ENCODE measurements at places on chromosomes 1 and 21.

DNA sequence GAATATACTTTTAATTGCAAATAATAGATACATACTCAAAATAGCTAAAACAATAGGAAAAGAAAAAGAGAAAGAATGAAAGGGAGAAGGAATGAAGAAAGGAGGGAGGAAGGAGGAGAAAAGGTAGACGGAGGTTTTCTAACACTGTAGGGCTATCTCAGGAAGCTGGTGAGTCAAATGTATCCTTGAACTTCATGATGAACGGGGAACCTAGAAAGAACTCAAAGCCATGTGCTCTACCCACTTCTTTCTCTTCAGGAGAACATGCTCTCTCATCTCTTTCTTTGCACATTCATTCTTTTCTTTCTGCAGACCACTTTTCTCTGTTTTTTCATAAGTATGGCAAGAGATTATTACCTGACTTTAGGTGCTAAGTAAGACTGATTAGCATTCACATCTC is 37.3 kb upstream of the ZNF644 start:
- DNase-seq, result no peak

DNA sequence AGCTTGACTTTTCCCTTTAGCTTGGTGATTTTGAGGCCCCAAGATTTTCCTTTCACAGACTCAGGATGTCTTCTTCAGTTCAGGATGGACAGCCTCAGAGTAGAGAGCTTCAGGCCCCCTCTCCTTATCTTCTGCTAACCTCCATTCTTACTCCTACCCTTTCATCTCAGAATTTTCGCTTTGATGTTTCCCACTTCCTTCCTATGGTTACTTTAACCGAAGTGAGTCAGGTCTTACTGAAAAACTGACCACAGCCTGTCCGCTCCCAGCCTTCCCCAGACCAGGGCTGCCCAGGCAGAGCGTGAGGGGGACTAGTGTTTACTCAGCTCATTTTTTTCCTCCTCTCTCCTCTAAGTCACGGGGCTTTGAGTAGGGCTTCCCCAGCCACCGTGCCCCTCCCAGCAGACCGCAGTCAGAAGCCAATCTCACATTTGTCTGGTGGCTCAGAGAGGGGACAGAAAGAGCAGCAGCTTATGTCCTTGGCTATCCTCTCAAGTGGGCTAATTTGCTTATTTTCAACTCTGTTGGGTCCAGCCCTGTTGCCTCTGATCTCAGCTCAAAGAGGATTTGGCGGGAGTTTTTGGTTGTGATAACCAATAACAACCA is 4.2 kb upstream of the IL19 start:
- DNase-seq, result peak; percentile 41

GRCh38 chr1:107436552-107437241 is 295.9 kb downstream of the NTNG1 start:
- no peak for DNase-seq

- DNase-seq, result no peak
These were observed 15.3 kb downstream of the UCK2 start for GRCh38 chr1:165842671-165843129.
